PC-3 (cell line): ENCODE measurements at places on chromosomes 11 and 22. TPM values are rescaled to one million over a fixed set of nuclear protein-coding genes. Genes with fewer than 3 reads are reported as not detected.
A peak's percentile ranks its signal among the peaks of the same experiment; 100 is the strongest.

- no peaks in the 10 kb centered on the region for H3K36me3 ChIP-seq
- H3K4me3 ChIP-seq = no peak overlapping the region
- H3K27ac ChIP-seq = no peak overlapping the region
- DNase-seq = no peak
Observed at GRCh38 chr11:92751594-92751993, 217.9 kb upstream of the MTNR1B start.

PHLDA2 gene
- total RNA-seq = 101 and 110 TPM in 2 replicates

DNA sequence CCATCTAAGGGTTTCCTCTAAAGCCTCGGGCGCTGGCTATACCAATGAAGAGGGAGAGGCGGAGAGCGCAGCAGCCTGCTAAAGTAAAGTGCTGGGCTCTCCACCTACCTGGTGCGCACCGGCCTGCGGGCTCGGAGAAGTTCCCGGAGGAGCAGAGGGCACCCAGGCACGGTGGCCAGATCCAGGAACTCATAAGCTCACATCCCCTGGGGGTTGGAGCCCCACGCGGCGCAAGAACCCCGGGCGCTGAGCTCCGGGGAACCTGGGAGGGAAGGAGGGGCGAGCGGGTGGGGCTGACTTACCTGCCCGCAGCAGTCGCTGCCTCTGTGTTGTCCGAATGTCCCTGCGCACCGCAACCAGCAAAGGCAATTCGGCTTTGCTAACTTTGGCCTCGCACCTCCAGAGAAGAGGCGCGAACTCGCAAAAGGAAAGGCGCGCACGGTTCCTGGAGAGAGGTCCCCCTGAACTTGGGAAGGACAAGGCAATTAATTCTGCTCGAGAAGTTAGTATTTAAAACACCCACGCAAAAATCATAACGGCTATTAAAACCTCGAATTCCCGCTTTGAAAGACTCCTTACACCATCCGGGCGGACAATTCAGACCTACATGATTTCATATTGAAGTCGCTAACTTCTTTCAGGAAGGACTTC lies 127.6 kb upstream of the C11orf58 start:
- no peak for DNase-seq
- peaks cover 88% of the 10 kb centered on the region for H3K27me3 ChIP-seq
- no peak overlapping the region for H3K27ac ChIP-seq
- H3K4me1 ChIP-seq = peaks cover 18% of the 10 kb centered on the region
- H3K36me3 ChIP-seq = no peaks in the 10 kb centered on the region

GRCh38 chr11:117997823-117998579 lies 11.8 kb downstream of the IL10RA start:
- no peaks in the 10 kb centered on the region for H3K36me3 ChIP-seq
- no peak for DNase-seq
- peaks cover 48% of the 10 kb centered on the region for H3K27me3 ChIP-seq
- no peak overlapping the region for H3K27ac ChIP-seq
- no peaks in the 10 kb centered on the region for H3K4me1 ChIP-seq

APOBEC3G gene
- total RNA-seq = 1.3 and 4.4 TPM in 2 replicates

- no peaks in the 10 kb centered on the region for H3K27me3 ChIP-seq
- H3K36me3 ChIP-seq = no peaks in the 10 kb centered on the region
- DNase-seq = peak; percentile 72
- H3K4me3 ChIP-seq = no peak overlapping the region; the same call in 1 of the 2 replicates
Observed at GRCh38 chr22:31173386-31174145, 13.6 kb downstream of the RNF185 start.

DNA sequence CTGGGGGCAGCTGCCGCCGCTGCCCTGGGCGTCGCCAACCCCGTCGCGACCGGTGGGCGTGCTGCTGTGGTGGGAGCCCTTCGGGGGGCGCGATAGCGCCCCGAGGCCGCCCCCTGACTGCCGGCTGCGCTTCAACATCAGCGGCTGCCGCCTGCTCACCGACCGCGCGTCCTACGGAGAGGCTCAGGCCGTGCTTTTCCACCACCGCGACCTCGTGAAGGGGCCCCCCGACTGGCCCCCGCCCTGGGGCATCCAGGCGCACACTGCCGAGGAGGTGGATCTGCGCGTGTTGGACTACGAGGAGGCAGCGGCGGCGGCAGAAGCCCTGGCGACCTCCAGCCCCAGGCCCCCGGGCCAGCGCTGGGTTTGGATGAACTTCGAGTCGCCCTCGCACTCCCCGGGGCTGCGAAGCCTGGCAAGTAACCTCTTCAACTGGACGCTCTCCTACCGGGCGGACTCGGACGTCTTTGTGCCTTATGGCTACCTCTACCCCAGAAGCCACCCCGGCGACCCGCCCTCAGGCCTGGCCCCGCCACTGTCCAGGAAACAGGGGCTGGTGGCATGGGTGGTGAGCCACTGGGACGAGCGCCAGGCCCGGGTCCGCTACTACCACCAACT lies 1.0 kb downstream of the FUT4 start:
- H3K27me3 ChIP-seq = no peaks in the 10 kb centered on the region
- peak overlapping the region; percentile 88; the same call in 1 of the 2 replicates for H3K27ac ChIP-seq
- H3K4me3 ChIP-seq = peak overlapping the region; percentile 67
- DNase-seq = no peak
- H3K36me3 ChIP-seq = no peaks in the 10 kb centered on the region

DNA sequence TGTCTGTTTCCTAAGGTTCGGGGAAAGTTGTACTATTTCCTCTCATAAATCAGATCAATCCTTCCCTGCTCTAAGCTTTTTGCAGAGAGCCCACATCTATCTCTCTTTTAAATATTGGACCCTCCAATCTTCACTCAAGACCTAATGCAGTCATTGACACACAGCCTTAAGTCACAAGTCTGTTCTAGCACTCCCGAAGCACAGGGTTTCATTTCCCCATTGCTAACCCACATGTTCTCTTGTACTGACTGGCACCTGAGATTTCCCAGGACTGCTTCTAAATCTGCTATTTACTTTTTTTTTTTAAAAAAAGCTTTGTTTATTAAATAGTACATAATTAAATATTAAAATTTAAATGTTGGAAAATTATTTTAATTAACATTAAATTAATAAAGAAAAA lies 674.7 kb downstream of the TBC1D22A start:
- no peak for DNase-seq
- peaks cover 4% of the 10 kb centered on the region; the same call in 1 of the 2 replicates for H3K27me3 ChIP-seq
- no peaks in the 10 kb centered on the region for H3K4me1 ChIP-seq
- no peak overlapping the region for H3K27ac ChIP-seq
- H3K36me3 ChIP-seq = no peaks in the 10 kb centered on the region

OR52E8 gene
- total RNA-seq = not detected in 2 replicates

MUC6 gene
- 0.18 and 0.23 TPM in 2 replicates for total RNA-seq

MMP27 gene
- not detected in 2 replicates for total RNA-seq

DNA sequence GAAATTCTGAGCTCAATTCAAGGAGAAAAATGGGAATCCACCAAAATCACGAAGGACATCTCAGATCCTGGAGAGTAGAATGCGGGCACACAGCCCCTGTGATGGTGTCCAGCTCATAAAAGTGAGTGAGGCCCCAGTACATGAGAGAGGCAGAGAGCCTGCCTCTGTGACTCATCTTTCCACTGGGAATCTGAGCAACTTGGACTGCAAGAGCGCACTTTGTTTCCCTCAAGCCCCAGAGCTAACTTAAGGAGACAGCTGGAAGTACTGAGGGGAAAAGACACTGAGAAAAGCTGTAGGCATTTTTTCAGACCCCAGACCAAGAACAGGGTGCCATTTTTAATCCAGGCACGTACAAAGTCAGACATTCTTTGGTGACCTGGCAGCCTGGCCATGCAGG lies 273.7 kb downstream of the C11orf87 start:
- H3K27ac ChIP-seq = peak overlapping the region; percentile 40
- H3K4me1 ChIP-seq = no peaks in the 10 kb centered on the region; the same call in 1 of the 2 replicates
- H3K4me3 ChIP-seq = no peak overlapping the region
- H3K27me3 ChIP-seq = peaks cover under 1% of the 10 kb centered on the region; the same call in 1 of the 2 replicates

OSBP2 gene
- 10.2 and 15.1 TPM in 2 replicates for total RNA-seq

DNA sequence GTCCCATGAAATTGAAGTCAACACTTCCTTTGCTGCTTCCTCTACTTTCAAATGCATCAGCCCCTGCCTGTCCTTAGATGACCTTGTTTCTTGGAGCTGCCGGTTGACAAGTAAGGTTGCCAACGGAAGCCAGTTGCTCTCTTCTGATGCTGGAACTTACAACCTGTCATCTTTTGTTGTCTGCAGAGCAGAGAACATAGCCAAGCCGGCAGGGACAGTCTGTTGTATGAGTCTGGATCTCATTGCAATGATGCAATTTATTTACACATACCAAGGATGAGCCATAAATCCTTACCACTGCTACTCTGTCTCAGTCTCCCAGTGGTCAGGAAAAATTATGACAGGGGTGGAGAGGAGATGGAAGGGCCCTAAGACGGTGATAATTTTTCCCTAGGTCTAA lies 151.4 kb downstream of the BLID start:
- H3K36me3 ChIP-seq = no peaks in the 10 kb centered on the region
- peak; percentile 88 for DNase-seq
- H3K27ac ChIP-seq = peak overlapping the region; percentile 60
- no peaks in the 10 kb centered on the region for H3K27me3 ChIP-seq

DNA sequence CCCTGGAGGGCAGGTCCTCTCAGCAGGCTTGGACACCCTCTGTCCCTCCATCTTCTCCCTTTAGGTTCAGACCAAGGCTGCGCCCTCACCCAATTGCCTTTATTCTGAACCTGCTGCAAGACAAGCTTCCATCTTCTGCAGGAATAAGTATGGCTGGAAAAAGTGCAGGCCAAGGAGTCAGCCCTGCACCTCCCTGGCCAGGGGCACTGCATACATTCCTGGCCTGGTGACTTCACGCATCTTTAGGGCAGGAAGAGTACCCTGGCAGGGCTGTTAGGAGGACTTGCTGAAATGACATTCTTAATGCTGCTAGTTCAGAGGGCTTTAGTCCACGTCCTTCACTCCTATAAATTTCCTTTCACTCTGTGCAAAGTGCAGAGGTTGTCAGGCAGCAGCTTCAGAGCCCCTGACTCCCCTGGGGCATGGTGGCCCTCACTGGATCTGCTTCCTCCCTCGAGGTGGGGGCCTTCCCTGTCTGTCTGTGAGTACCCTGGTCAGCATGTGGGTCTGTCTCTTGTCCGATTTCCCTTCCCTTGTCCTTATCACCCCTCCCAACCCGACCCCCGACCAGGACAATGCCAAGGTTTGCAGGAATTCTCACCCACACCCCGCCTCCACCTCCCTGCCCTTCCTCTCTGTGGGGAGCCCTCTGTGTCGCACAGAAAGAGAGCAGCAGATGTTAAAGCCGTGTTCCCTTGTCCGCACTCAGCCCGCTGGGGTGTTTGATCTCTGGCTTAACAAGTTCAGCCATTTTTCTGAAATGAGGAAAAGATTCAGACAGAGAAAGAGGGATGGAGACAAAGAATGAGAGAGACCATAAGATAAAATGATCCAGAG lies 124.5 kb upstream of the SYT13 start:
- peaks cover 46% of the 10 kb centered on the region for H3K27me3 ChIP-seq
- H3K4me3 ChIP-seq = no peak overlapping the region
- DNase-seq = no peak
- H3K36me3 ChIP-seq = no peaks in the 10 kb centered on the region
- H3K27ac ChIP-seq = no peak overlapping the region
- no peaks in the 10 kb centered on the region for H3K4me1 ChIP-seq

DNA sequence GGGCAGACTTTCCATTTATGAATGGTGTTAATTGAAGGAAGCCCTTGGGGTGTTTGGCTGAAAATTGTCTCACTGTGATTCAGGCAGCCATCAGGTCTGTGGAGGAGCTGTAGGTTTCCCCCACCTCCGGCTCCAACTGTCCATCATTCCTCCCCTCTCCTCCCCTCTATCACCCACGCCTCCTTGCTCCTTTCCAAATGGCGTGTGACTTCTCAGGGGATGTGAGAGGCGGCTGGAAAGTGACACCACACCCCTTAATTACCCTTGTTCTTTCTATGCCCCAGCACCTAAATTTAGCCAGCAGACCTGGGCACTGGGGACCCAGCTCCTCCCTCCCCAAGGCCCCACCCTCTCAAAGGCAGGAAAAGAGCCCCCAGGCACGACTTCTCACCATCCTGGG lies 38.1 kb upstream of the SYT7 start:
- no peak overlapping the region for H3K27ac ChIP-seq
- H3K36me3 ChIP-seq = no peaks in the 10 kb centered on the region

FIBIN gene
- not detected in 2 replicates for total RNA-seq

- H3K27ac ChIP-seq = no peak overlapping the region
- H3K36me3 ChIP-seq = no peaks in the 10 kb centered on the region
- H3K27me3 ChIP-seq = no peaks in the 10 kb centered on the region
- peaks cover 2% of the 10 kb centered on the region; the same call in 1 of the 2 replicates for H3K4me1 ChIP-seq
- DNase-seq = no peak
Observed at GRCh38 chr22:45446216-45446615, 32.7 kb downstream of the RIBC2 start.

DGAT2 gene
- total RNA-seq = 14.3 and 18.5 TPM in 2 replicates

INS gene
- not detected in 2 replicates for total RNA-seq

GRCh38 chr22:36077271-36077670 lies 48.6 kb upstream of the RBFOX2 start:
- no peak overlapping the region for H3K4me3 ChIP-seq
- H3K27ac ChIP-seq = no peak overlapping the region
- no peaks in the 10 kb centered on the region for H3K4me1 ChIP-seq
- H3K27me3 ChIP-seq = no peaks in the 10 kb centered on the region
- peak; percentile 20 for DNase-seq
- no peaks in the 10 kb centered on the region for H3K36me3 ChIP-seq

IFITM5 gene
- total RNA-seq = not detected in 2 replicates
